ENCODE measurements at places on chromosomes 5 and 9.

- no peak for DNase-seq
These were observed 117.2 kb downstream of the INVS start for GRCh38 chr9:100216178-100216787.

- DNase-seq, result no peak
These were observed 8.8 kb downstream of the PLGRKT start for GRCh38 chr9:5428794-5429528.

DNA sequence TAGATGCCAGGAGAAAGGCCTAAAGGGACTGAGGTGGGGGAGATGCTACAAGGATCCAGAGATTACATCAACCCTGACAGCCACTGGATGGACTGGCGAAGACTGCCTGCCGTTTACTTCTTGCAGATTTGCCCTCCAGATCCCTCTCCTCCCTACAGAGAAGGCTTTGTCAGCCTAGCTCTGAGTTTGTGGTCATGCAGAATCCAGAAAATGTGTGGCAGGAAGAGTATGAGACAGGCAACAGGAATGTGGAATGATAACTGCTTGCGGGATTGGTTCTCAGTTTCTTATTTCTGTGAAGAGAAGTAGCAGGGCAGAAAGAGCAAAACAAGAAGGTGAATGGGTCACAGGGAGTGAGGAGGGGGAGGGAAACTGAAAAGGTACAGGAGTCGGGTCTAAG is 129.6 kb downstream of the TLE1 start:
- DNase-seq, result no peak

DNA sequence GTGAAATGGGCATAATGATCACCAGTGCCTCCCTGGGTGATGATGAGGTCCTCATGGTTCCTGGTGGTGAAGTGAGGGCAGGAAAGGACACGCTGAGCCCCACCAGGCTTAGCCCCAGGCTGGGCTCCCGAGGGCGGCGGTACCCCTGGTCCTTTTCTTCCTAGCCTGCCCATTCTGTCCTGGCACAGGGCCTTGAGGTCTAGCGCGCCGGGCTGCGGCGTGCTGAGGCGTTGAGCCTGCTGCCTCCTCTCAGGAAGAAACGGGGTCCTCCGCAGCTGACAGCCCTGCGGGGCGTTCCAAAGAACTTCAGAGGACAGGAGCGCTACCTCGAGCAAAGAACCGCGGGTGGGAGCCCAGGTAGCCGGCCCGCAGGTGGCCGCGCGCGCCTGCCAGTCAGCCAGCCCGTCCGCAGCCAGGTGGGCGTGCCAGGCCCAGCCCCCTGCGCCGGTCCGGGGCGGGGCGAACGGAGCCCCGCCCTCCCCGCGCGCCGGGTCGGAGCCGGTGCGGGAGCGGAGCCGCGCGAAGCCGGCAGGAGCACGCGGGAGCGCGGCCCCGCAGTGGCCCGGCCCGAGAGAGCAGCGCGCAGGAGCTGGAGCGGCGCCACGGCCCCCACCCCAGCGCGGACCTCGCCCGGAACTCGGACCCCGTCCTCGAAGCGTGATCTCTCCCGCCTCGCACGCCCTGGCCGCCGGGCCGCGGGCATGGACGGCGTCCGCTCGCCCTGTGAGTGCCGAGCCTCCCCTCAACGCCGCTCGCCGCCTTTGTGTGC is at the start of gene WNK2:
TSS of gene WNK2 (plus strand) at position 477 of the 769 bp plus-strand sequence. CDS start 791 bp downstream, outside the sequence.
- DNase-seq, result peak; percentile 88

- no peak for DNase-seq
These were observed 20.8 kb downstream of the ENHO start for GRCh38 chr9:34501889-34502425.

- DNase-seq, result no peak
These were observed 242.0 kb downstream of the AUH start for GRCh38 chr9:91119679-91120078.

- no peak for DNase-seq
These were observed 29.9 kb downstream of the ADCY2 start for GRCh38 chr5:7425830-7426229.

- no peak for DNase-seq
These were observed 37.3 kb upstream of the PRDM12 start for GRCh38 chr9:130627051-130627450.

GRCh38 chr5:95727764-95728191 is 3.4 kb upstream of the RHOBTB3 start:
- DNase-seq, result no peak

GRCh38 chr5:159951834-159952233 is 35.6 kb downstream of the ADRA1B start:
- no peak for DNase-seq

DNA sequence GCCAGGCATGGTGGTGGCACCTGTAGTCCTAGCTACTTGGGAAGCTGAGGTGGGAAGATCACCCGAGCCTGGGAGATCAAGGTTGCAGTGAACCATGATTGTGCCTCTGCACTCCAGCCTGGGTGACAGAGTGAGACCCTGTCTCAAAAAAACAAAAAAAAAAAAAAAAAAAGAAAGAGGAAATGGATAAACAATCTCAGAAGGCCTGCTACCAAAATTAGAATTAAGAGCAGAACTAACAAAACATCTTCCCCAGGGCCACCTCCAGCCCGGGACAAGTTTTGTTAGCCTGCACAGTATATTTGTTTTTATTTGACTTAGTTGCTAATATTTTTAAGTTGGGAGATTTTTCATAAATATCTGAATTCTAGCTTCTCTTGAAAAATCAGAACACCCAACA is 23.1 kb downstream of the PAX5 start:
- no peak for DNase-seq

DNA sequence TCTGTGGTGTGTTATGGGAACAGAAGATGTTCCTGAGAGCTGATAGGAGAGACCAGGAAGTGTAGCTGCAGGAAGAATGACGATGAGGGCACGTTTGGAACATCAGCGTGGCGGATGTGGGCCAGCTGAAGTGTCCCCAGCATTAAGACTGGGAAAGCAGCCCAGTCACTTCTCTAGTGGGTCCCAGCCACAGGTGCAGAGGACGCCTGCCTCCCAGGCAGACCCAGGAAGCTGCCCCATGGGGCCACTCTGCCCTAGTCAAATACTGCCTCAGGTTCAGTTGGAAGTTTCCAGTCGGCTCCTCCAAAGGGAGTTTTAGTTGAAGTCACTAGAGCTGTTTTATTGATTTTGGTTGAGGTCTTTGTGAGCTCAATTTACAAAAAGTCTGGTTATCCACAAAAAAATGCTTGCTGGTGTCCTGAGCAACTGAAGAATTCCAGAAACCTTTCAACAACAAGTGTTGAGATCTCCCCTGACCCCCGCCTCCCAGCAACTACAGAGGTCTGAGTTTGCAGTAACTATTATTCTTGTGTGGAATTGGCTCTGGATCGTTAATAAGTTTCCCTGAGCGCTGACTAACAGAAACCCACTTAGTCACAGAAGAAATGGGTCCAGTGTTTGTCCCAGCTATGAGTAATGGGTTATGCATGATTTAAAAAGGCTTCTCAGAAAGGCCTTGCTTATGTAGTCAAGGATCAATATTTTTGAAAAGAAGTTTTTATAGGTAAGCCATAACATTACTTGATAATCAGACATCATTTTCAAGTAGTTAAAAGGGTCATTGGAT is 294.1 kb downstream of the FANCC start:
- DNase-seq, result no peak

DNA sequence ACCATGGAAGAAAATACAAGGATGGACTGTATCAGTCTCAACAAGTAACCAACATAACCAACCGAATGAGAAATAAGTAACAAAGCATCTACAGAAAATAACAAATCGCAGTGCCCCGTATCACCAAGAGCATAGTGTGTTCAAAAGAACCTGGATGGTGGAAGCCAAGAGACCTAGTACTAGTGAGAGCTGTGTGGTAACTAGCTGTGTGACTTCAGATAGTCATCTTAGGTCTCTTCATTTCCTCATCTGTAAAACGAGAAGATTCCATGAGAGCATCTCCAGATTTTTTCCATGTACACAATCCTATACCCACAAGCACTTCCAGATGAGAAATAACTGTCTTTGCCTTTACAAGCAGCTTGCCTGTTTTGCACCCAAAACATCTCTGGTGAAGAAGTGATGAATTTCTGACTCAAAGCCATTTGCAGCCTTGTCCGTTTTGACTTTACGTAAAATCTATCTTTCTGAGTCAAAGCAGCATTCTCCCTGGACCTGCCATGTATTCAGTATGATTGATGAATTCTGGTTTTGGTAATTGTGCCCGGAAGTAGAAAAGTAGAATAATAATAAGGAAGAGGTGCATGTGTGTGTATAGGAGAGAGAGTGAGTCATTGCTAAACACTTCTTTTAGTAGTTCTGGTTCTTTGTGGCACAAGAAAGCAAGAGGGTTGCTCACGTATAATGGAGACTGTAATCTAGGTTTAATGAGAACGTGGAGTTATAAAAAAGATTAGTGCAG is 41.0 kb downstream of the AOPEP start:
- DNase-seq, result no peak

- no peak for DNase-seq
These were observed 37.0 kb downstream of the MRPS30 start for GRCh38 chr5:44845777-44846176.

DNA sequence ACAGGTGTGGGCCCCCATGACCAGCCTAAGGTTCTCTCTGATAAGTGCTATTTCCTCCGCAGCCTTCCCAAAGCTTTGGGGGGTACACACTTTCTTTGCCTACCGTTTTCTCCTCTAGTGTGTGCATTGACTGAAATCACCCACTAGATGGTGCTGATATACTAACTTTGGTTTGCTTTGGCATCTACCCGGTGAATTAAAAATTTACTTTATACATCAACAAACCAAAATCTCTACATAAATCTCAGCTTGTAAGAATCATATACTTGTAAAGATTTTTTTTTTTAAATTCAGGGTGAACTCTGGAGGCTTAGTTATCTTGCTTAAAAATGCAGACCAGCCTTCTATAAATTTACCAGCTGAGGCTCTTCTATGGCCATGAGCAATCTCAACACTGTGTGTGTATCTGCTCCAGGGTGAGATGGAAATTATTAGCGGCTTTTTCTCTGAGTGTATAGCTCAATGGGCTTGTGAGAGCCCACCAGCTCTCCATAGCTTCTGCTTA is 475.7 kb upstream of the TNC start:
- DNase-seq, result no peak

GRCh38 chr5:74934949-74935751 is 69.0 kb upstream of the FAM169A start:
- DNase-seq, result no peak

GRCh38 chr5:16082053-16082452 is 97.5 kb downstream of the MARCHF11 start:
- no peak for DNase-seq

- DNase-seq, result no peak
These were observed 76.7 kb upstream of the SPOCK1 start for GRCh38 chr5:137575847-137576246.

DNA sequence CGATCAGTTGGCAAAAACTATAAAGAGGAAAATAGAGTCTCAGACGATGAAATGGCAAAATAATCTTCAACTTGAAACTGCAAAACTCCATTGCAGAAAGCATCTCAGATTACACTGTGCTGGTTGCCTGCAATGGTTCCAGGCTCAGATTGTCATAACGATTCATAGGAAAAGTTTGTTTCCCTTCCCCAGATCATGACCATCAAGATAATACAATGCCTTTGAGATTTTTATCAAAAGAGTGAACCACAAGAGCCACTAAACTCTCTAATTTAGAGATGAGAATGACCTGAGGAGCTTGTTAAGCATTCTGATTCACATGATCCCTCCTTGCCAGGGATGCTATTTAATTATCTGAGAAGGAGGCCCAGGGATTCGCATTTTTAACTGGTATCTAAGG is 52.6 kb upstream of the ITGA1 start:
- DNase-seq, result no peak

DNA sequence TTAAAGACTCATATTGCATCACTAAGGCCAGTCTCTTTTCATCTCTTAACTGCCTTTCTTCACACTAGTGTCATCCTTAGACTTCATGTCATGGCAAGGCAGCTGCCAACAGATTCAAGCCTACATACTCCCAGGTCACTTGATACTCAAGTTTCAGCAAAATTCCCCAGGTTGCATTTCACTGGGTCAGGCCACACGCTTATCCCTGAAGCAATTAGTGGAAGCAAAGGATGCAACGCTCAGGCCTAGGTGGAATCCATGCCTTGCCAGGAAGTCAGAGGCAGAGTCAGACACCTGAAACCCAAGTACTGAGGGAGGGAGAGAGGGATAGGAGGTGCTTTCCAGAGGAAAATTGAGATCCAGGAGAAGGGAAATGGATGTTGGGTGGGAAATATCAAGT is 28.9 kb downstream of the YIPF5 start:
- DNase-seq, result no peak

GRCh38 chr5:43432486-43433375 is 20.5 kb upstream of the CCL28 start:
- no peak for DNase-seq

- no peak for DNase-seq
These were observed 1.9 kb downstream of the GNAQ start for GRCh38 chr9:78029551-78030295.

DNA sequence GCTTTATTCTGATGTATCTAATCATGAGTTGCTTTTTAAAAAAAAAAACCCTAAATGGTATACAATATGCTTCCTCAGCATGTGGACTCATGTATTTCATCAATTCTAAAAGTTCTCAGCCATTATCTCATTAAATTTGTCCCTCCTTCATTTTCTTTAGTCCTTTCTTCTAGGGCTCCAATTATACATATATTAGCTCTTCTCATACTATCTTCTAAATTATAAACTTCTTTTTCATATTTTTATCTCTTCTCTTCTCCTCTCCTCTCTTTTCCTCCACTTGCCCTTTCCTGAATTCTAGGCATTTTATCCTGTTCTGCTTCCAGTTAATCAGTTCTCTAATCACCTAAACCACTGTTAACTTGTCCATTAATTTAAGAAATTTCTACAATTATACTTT is 55.0 kb upstream of the IL33 start:
- no peak for DNase-seq

DNA sequence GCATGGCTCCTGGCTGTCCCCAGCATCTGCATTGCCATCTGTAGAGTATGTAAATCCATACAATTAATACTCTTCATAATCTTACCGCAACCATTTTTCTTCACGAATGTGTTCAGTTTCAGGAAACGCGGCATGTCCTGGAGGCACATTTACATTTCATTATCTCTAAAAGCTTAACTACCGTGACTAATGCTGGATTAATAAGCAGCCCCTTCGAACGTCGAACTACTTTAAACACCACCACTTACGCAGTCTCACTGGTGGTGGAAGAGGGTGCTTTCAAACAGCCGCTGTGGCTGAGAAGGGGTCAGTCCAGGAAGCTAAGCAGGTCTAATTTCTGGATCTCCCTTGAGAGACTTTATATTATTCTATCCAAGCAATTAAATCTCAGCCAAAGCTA is 85.6 kb downstream of the C5orf15 start:
- no peak for DNase-seq

Measured in D721Med (cell line).